Sciatic nerve (tissue), 2 donors: ENCODE measurements at places on chromosomes 5 and 9. TPM values are rescaled to one million over a fixed set of nuclear protein-coding genes. Genes with fewer than 3 reads are reported as not detected.

OTULINL gene
- 15.6 TPM for total RNA-seq

PIP5KL1 gene
- 2.0 TPM for total RNA-seq

TLE1 gene
- 56.6 TPM for total RNA-seq

TMEM174 gene
- total RNA-seq, result not detected

TAS2R1 gene
- not detected for total RNA-seq

FOXI1 gene
- not detected for total RNA-seq
